ENCODE measurements at places on chromosomes 13 and 19.

DNA sequence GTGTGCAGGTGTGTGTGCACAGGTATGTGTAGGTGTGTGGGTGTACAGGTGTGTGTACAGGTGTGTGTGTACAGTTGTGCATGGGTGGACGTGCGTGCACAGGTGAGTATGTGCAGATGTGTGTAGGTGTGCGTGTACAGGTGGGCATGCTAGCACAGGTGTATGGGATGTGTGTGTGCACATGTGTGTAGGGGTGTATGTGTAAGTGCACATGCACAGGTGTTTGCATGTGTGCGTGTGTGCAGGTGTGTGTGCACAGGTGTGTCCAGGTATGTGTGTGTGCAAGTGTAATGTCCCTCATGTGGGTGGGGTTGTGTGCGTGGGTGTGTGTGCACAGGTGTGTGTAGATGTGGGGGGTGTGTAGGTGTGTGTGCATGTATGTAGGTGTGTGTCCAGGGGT is 27.5 kb upstream of the TFDP1 start:
- no peak for DNase-seq

DNA sequence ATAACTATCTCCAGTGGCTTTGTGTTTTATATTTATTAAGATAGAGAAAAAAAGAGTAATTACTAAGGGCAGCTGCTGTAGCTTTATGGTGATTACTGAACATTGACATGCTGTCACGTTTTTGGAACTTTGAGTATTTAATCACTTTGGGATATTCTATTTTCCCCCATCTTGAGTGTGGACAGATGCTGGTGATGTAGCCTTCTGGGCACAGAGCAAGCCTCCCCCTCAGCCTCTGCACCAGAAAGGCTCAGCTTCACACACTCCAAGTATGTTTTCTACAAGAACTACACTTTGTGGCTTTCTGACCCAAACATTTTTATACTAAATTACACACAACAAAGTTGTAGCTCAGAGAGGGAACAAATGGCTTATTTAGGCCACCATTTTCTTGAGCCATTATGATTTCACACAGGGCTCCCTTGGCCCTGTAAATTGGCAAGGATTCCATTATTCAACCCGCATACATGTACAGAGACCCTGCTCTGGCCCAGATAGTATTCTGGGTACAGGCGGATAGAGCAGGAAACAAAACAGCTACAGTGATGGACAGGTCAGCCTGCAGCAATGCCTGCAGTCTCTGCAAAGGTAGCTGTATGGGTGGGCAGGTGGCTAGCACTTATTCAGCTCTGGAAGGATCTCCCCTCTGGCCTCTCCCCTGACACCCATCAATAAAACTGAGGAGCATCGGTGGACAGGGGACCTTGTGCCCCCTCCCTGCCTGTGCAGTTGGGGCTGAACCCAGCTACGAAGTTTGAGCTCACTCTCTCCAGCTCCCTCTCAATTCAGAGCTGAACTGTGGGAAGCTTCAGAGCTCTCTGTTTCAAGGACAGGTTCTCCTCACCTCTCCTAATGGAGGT is 1.3 kb downstream of the ALOX5AP start:
- no peak for DNase-seq

GRCh38 chr19:44356383-44357111 is at the start of gene ZNF112:
ZNF112 (minus strand) TSS chr19:44356680; CDS start chr19:44340539, 16,141 bp downstream.
- peak; percentile 86 for DNase-seq

GRCh38 chr19:7475665-7476064 is 13.2 kb downstream of the PEX11G start:
- DNase-seq, result no peak

- DNase-seq, result no peak
Measured at GRCh38 chr13:25175026-25175425, 2.9 kb upstream of the AMER2 start.

Data from type B pancreatic cell (in vitro differentiated cells).